ENCODE measurements at places on chromosomes 4 and X.

DNA sequence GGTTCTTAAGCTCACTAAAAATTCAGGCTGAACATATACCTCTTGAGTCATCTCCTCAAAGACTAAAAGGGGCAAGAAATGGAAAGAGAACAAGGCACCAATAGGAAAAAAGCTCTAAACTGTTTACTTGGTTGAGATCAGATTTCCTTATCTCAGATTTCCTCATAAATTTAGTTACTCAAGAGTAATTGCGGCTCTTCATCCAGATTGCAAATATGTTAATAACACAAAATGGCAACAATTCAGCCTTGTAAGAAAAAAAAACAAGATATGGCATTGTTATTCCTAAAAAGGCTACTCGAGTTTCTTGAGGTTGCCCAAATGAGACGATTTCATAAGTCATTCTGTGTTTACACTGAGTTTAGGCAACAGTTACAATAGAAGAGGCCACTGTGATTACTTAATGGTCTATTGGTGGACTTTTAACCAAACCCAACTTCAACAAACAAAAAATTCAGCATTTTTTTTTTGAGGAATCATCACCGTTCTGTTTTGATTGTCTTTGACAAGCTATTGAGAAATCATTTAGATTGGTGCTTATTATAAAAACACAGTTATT lies 97.9 kb upstream of the PDHA1 start:
- no peak for DNase-seq

DNA sequence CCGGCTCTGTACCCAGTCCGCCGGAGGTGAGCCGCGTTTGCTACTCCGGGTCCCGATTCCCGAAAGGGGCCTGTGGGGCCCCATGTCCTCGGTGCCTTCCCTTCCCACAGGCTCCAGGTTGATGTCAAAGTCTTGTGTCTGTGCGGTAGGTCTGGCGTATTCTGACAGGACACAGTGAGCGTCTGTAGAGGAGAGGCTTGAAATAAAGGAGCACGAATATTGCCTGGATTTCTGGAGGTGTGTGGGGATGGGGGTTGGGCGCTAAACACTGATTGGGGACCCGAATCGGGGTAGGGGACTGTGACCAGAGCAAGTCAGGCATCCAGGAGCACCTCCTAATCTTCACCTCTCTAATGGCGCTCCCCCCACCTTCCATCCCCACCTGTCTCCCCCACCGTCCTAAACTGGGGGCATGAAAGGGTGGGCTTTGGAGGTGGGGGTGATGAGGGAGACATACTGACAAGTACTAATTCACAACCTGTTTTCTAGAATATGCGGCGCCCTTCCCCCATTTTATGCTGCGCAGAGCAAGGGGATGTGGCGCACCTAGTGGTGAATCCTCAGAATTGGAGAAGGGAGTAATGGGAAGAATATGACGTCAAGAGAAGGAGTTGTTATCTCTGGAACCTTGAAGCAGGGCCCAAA lies 855 bp downstream of the GPRASP2 start:
- DNase-seq = no peak

GRCh38 chrX:46676399-46677356 lies 82.2 kb downstream of the SLC9A7 start:
- no peak for DNase-seq

DNA sequence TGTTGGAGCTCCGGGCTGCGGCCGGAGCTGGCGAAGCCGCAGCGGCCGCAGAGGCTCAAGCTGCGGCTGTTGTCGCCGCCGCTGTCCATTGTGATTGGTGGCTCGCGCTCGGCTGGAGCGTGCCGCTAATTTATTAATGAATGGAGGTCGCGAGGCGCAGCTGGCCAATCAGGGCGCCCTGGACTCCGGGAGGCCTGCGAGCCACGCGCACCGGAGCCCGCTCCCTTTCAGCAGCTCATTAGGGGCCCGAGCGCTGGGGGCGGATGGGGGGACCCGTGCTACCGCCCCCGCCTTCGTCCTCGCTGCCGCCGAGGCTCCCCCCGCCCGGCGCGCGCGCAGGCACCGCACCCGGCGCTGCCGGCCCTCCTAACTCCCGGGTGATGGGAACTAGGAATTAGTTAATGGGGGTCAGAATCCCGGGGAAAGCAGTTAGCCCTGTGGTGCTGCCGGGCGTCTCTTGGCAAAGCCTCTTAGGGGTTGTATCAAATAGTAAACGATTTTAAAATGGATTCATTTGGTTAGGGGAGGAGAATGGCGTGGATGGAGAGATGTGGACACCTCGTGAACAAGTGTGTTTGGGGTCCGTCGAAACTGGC lies 589 bp upstream of the NEUROG2 start:
- no peak for DNase-seq

DNA sequence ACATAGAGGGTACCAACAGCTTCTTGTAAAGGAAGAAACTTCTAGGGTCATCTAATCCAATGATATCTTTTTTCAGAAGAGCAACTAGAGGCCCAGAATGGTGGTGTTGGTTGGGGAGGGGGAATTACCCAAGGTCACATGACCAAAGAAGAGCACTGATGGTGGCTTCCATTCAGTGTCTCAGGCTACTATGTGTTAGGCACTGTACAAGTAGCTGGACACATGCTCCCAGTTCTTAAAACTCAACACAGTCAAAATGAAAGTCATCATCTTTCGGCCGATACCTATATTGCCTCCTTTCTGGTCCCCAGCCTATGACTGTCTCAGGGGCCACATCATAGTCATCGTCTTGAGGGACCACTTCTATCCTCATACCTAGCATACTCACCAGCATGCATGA lies 88.1 kb downstream of the ARHGAP6 start:
- no peak for DNase-seq

DNA sequence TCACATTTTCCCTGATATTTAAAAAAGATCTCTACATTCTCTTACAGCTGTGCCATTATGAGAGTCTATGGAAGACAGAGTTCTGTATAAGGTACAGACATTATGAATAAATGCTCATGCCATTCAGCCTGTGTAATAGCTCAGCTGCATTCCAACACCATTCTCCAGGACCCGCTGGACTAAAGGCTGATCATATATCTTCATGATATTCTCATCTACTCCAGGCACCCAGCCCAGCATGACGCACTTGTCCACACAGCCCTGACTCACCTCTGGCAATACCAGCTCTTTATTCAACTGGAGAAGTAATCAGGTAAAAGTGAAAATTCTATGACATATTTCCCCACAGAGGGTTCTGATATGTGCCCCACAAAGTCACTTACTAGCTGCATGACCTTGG lies 437.5 kb upstream of the FGF16 start:
- DNase-seq = no peak

DNA sequence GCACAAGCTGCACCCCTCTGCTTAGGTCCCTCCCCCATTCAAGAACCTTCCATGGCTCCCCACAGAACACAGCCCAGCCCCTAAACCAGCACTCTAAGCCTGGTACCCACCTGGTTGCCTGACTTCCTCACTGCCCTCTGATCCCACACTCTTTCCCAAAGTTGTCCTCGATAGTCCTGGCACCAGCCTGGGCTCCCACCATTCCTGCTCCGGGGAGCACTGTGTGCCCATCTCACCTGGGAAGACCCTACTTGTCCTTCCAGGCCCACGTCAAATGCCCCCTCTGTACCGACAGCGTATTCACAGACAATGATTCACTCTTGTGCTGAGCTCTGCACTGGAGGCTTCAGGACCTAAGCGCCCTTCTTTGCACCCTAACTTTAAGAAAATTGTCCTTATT lies 40.1 kb downstream of the ABLIM2 start:
- DNase-seq = no peak

DNA sequence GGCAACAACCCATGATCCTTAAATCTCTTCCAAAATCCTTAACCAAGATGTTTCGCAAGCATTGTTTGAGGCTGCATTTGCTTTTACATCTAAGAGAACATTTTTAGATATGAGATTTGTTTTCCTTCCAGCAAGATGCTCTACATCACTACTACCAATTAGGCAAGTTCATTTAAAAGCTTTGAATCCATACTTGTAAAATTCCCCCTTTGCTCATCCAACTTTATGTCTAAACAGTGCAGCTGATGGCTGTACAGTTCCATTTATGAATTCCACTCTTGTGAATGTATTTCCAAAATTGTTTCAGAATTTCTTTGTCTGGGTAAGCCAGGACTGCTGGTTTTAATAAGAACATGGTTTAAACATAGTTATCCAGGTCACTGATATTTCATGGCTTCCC lies 31.5 kb downstream of the RAI2 start:
- DNase-seq = no peak

DNA sequence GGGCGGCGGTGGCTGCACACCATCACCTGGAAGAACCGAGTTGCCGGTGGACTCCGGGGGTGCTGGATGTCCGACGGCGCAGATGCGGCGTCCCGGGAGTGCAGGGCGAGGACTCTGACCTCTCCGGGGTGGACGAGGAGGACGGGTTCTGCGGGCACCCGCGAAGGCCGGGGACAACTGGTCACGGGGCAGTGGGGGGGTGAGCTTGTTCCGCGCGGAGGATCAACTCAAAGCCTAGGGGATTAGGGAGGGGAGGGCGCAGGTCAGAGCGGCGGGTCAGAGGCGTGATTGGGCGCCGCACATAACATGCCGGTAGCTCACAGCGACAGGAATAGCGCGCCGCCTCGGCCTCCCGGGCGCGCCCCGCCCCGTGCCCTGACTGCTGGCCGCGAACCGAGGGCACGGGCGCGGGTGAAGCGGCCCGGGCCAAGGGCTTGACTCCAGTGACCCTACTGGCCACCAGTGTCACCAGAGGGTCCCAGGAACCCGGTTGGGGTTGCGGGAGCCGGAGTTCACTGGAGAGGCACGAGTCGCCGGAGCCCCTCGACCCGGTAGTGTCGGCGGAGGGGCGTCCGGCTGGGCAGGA lies at the start of gene KLHL34:
KLHL34 (minus strand) TSS at position 179 of the 586 bp plus-strand sequence. CDS start 542 bp downstream, outside the sequence.
- no peak for DNase-seq

GRCh38 chrX:69150281-69150960 lies 14.8 kb downstream of the PJA1 start:
- no peak for DNase-seq

GRCh38 chr4:118410138-118410537 lies 57.3 kb upstream of the PRSS12 start:
- no peak for DNase-seq

DNA sequence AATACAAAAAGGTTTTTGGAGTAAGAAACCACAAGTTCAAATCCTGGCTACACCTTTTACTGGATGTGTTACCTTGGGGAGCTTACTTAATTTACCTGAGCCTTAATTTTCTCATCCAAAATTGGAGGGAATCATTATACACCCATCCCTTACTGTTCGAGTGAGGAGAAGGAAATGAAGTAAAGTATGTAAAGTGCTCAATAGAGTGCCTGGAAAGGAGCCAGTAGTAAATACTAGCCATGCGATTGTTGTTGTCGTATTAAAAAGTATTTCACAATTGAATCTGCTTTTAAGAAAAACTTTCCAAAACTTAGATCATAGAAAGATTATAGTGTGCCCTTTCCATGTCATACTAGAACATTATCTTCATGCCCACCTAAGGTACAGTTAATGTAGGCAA lies 124.5 kb downstream of the ATXN3L start:
- no peak for DNase-seq

DNA sequence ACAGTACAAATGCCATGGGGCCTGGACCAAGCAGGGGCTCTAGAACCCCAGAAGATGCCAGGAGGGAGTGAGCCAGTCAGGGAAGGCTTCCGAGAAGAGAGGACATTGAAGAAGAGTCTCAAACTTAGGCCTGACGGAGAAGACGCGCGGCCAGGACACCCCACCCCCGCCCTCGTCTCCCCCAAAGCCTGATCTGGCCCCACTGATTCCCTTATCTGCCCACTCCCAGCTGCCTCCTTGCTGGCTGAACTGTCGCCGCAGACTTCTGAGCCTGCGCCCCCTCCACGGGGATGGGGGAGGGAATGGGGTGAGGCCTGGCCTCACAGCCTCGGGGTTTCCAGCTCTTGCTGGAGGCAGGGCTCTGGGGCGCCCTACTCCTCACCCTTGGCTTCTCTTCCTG lies 3.6 kb upstream of the GATA1 start:
- no peak for DNase-seq
